Neural progenitor cell (in vitro differentiated cells): ENCODE measurements at places on chromosomes 12 and 14.

- no peak for DNase-seq
These were observed 342.2 kb downstream of the ATP23 start for GRCh38 chr12:58283553-58283952.

- no peak for DNase-seq
These were observed 23.1 kb downstream of the PIK3C2G start for GRCh38 chr12:18284386-18284785.

DNA sequence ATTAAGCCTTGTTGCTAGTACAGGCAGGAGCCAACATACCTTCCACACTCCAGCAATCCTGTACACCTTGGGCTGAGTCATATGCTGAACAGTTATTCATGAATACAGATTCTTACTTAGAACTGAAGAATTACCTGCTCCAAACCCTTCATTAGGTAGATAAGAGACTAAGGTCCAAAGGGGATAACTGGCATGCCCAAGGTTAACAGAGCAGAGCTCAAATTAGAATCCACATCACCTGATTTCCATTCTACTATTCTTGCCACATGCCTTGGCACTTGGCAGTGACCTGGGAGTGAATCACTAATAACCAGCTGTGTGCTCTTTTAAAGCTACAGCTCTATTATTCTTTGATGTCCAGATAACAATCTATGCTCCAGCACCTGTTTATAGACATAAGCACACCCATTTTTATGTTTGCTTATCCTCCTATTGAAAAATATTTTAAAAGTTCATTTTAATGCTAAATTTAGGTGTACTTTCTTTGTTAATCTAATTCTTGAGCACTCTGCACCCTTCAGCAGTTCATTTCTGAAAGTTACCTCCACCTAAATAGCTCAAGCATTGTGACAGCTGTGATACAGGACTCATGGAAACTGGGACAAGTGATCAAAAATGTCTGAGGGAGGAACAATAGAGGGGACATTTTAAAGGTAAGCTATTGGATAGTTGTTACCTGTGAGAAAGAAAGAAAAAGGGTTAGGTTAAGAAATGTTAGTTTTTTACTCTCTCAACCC, 19.4 kb downstream of the LPCAT3 start:
- DNase-seq: no peak

- DNase-seq: peak; percentile 3
These were observed 1897.6 kb upstream of the FLRT2 start for GRCh38 chr14:83632375-83632774.

DNA sequence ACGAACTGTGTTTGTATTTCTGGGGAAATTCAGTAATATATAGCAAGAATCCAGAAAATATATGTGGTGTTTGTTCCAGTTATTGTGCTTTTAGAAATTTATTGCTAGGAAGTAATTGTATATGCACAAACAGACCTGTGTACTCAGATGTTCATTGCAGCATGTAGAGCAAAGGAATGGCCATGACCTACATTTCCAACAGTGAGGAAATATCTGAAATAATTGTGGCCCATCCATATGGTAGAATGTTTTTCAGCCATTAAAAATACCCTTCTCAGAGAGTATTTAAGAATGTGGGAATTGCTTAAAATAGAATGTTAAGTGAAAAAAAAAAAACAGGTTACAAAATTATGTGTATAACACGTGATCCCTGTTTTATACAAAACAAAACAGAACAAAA, 77.3 kb downstream of the TMX1 start:
- DNase-seq: no peak

DNA sequence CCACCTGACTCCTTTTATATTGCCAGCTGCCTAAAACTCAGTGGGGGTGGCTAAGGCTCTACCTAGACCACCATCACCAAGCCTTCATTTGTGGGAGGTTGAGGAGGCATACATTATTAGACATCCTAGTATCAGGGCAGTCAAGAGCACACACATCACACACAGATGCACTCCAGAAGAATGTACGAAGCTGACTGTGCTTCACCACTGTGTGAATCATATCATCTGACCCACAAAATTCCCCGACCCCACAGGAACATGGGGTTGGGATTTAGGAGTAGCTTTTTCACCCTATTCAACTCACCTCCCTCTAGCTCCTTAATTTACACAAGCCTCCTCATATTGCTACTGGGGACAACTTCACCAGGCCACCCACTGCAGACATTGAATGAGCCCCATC, 64.8 kb upstream of the BDKRB2 start:
- DNase-seq: no peak

- no peak for DNase-seq
These were observed 4.4 kb upstream of the SOCS2 start for GRCh38 chr12:93568091-93568490.

GRCh38 chr12:114245555-114245954, 160.4 kb downstream of the TBX5 start:
- DNase-seq: peak; percentile 45

GRCh38 chr14:66041582-66041981, 444.6 kb upstream of the CCDC196 start:
- no peak for DNase-seq
